ENCODE measurements at places on chromosomes 1 and 21. TPM values are rescaled to one million over a fixed set of nuclear protein-coding genes. Genes with fewer than 3 reads are reported as not detected.

Gene CCDC185
- not detected for total RNA-seq

Gene LAMC2
- total RNA-seq, result 8.3 TPM

Gene CNN3
- 72.3 TPM for total RNA-seq

Gene EVA1C
- 2.8 TPM for total RNA-seq

Gene EFNA4
- total RNA-seq, result 8.0 TPM
